Activated CD8-positive, alpha-beta memory T cell treated with anti-CD3 and anti-CD28 coated beads, Interleukin-2, amount 50 U/mL, for 4 hours (primary cell): ENCODE measurements at places on chromosomes 2 and 18.

- DNase-seq: no peak
These were observed 149.2 kb downstream of the PLEKHA3 start for GRCh38 chr2:178629463-178629862.

DNA sequence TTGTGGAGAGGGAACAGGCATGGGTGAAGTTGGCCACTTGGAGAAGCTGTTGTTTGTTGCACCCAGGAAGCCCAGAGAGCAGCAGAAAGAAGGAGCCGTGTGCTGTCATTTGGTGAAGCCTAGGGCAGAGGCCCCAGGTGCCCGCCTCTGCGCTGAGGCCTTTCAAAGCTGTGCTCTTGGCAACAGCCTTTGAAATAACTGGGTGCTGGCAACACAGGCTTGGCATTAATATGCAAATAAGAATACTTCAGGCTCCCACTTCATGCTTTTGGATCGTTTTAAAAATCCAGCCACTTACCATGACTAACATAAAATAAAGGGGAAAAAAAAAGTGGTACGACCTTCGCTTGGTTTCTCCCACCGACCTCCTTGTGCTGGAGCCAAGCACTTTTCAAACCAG, 41.1 kb downstream of the DHRS9 start:
- DNase-seq: no peak

DNA sequence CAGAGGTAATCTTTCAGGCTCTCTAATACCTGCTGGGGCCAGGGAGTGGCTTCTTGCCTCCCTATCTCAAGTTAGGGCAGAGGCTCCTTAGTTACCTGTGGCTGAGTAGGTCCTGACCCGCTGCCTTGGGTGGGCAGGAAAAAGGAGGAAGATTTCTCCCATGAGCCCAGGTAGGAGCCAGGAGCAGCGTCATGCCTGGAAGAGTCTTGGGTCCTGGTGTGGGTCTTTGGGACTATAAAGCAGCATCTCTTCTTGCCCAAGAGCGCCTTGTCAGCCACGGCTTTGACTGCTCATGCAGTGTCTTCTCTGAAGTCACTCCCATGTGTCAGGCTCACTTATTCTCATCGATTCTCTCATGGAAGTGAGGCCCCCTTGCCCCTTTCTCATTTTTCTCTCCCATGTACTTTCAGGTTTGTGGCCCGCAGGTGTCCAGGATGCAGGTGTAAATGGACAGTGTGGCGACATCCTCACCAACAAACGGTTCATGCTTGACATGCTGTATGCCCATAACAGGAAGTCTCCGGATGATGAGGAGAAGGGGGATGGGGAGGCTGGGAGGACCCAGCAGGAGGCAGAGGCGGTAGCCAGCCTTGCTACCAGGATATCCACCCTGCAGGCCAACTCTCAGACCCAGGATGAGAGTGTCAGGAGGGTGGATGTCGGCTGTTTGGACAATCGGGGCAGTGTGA, 111.2 kb downstream of the TPGS2 start:
- no peak for DNase-seq

- no peak for DNase-seq
These were observed 80.7 kb upstream of the ITGA4 start for GRCh38 chr2:181376442-181376841.

DNA sequence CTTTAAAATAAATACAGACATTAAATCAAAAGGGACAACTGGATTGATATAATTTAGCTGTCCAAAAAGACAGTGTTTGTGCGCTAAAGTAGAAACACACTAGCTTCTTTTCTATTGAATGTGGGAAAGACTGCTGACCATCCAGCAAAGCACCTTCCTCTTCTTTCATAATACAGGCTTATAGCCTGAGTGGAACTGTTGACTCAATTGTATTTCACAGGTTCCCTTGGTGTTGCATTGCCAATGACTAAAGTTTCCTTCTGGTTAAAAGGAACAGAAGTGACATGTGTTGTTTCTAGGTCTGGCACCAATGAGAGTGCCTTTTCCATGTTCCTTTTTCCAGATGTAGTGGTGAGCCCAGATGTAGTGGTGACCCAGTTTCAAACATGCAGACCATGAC, 412.3 kb downstream of the RNF144A start:
- no peak for DNase-seq

- DNase-seq: no peak
These were observed 54.7 kb upstream of the LRATD1 start for GRCh38 chr2:14577843-14578242.

GRCh38 chr2:11145350-11145749, 9.9 kb upstream of the SLC66A3 start:
- no peak for DNase-seq

GRCh38 chr2:88693911-88694414, 2.5 kb downstream of the RPIA start:
- DNase-seq: no peak

DNA sequence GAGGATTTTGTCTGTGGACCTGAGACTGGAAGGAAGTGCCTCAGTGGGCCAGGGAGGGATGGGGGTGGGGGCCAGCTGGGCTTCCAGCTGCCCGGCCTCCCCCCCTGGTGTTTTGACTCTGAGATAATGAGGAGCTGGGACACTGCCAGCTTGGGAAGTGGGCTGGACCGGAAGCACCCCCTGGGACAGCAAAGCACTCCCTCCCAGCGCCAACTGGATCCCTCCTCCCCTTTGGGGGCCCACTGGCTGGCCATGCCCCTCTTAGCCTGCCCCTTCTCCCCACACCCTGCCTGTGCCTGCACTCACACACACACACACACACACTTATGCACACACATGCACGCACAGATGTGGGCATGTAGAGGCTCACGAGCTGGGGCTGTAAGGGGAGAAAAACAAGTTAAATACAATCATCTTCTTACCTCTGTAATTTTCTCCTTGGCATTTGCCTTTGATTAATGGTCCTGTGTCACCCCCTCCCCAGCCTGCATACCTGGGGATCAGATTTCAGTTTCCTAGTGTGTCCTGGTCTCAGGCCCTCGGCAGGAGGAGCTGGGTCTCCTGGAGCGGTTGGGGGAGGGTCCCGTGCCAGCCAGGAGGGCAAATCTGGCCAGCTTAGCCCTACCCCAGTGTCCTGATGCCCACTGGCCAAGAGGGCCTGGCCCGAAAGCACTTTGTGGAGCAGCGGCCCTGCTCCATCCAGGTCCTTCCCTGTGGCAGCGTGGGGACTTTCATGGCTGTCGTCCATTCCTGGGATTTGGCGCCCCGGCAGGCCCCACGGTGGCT, 3.6 kb downstream of the ITM2C start:
- no peak for DNase-seq

- no peak for DNase-seq
These were observed 58.2 kb upstream of the ACSL3 start for GRCh38 chr2:222802514-222803196.

GRCh38 chr18:35030277-35030989, 10.8 kb upstream of the MAPRE2 start:
- no peak for DNase-seq

- DNase-seq: no peak
These were observed 28.8 kb downstream of the APCDD1 start for GRCh38 chr18:10482985-10483949.

DNA sequence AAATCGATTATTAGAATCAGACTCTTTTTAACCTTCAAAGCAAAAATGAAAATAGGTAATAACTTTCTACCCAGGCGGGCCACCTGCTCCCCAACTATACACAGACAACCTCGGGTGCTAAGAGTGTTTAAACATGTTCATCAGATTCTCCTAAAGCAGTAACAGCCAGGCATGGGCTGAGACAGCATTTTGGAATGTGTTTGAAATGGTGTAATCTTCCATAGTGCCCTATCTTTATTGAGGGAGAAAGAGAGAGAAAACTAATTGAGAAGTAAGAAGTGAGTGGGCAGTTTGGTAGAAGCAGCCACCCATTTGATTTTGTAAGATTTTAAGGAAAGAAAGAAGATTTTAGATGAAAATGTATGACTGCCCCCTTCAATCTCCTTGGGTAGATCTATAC, 196.1 kb upstream of the CTAGE1 start:
- DNase-seq: no peak

DNA sequence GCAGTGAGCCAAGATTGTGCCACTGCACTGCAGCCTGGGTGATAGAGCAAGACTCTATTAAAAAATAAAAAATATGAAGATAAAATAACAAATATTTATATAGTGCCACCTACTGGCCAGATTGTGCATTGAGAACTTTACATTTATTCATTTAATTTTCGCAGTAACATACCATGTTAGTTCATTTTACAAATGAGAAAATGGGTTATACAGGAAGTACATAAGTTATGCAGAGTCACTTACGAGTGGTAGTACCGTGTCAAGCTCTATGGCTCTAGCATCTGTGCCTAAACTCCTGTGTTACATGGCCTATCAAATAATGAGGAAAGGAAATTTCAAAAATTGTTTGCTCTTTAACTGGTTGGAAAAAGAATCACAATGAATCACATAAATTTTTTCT, 27.9 kb downstream of the RIF1 start:
- no peak for DNase-seq

- no peak for DNase-seq
These were observed 37.7 kb downstream of the BCL11A start for GRCh38 chr2:60515721-60516226.

GRCh38 chr2:218370410-218371063, 11.5 kb upstream of the SLC11A1 start:
- DNase-seq: no peak

- no peak for DNase-seq
These were observed 31.9 kb downstream of the KLHL23 start for GRCh38 chr2:169765523-169765922.

GRCh38 chr18:79186649-79187048, 117.5 kb downstream of the ATP9B start:
- DNase-seq: no peak

GRCh38 chr2:66753257-66753656, 318.3 kb downstream of the MEIS1 start:
- no peak for DNase-seq

DNA sequence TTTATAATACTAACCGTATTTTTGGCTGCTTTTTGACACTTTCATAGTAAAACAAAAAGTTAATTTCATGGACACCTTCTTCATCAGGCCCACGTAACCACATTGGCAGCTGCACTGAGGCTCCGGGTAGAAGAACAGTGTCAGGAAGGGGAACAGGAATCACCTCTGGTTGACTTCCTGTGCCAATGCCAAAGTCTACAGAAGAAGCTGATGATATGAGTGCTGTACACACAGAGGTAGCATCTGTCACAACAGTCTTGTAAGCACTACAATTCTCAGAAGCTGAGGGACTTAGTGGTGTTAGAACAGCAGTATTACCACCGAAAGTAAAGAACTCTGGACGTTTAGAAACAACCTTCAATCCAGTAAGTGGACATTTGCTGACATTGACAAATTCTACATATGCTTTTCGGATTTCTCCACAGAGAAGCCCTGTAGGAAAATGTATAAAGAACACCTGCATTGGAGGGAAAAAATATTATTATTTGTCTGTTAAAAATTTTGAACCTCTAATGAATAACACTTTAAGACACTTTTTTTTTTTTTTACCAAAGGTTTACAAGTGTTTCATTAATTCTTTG, 85.3 kb downstream of the TRAPPC8 start:
- DNase-seq: no peak

GRCh38 chr2:101678379-101678778, 19.1 kb upstream of the MAP4K4 start:
- no peak for DNase-seq

- DNase-seq: peak; percentile 36
These were observed 32.0 kb downstream of the CENPO start for GRCh38 chr2:24824966-24825882.

DNA sequence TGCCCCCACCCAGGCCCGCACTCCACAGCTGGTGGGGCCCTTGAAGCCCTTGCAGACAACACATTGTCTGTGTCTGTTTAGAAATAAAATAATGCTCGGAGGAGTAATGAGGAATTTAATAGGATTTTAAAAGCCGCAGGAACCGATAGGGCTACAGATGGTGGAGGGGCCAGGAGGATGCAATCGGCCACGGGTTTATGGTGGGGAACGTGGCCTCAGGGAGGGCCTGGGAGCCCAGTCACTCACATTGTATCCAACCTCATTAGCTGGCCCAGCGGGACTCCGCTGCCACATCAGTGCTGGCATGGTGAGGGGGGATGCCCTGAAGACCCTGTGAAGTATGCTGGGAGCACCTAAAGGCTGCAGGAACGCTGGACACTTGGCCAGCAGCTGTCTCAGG, 252.0 kb downstream of the CELF4 start:
- no peak for DNase-seq

DNA sequence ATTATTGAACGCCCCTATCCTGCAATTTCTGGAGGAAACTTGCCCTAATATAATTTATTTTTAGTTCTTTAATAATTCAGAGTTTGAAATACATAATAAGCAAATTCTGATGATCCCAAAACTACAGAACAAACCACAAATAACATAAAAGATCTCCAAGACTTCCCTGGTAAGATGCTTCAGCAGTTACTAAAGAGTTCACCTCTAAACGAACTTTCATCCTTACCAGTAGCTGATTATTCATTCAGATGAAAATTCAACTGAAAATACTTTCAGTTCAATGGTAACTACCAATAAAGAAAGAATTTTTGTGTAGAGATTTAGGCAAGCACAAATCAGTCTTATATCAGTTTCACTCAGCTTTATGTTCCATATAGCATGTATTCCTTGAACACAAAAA, 130.1 kb upstream of the MAPRE2 start:
- DNase-seq: no peak

- no peak for DNase-seq
These were observed 53.8 kb downstream of the GULP1 start for GRCh38 chr2:188345426-188345825.

DNA sequence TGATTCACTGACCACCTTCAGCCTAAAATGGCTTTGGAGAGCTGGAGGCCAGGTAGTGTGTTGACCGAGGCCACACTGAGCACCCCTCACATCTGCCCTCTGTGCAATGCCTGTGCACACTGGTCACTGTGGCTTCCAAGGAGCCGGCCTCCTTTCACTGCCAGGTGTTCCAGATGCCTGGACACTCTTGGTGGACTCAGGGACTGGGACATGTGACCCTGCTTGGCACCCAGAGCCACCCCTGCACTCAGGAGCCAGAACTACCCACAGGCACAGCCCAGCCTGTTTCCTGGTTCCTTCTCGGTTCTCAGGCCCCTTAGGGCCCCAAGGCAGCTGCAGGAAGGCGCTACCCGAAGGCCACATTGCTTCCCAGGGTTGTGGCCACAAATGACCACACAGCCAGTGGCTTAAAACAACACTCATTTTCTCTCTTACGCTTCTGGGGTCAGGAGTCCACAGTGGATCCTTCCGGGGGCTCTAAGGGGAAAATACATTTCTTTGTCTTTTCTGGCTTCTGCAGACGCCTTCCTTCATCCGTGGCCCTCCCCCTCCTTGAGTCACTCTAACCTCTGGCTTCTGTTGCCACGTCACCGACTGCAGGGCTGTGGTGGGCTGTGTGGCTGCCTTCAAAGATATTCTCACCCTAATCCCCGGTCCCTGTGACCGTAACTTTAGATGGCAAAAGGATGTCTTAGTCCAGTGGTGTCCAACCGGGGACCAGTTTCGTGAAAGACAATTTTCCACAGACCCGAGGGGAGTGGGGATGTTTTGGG, 78.6 kb downstream of the ASB1 start:
- peak; percentile 50 for DNase-seq
